ENCODE measurements at places on chromosomes 6 and 20. TPM values are rescaled to one million over a fixed set of nuclear protein-coding genes. Genes with fewer than 3 reads are reported as not detected.

- DNase-seq = no peak
Measured at GRCh38 chr6:21173031-21173430, 420.5 kb upstream of the SOX4 start.

The NOX3 gene
- polyA plus RNA-seq = 2.2 TPM

The PPP1R14C gene
- polyA plus RNA-seq = 21.4 TPM

The RPS21 gene
- 1,000 TPM for polyA plus RNA-seq

The PREX1 gene
- polyA plus RNA-seq = 11.2 TPM

The PTCHD4 gene
- 2.8 TPM for polyA plus RNA-seq

The ACTR5 gene
- 9.7 TPM for polyA plus RNA-seq

The ABCF1 gene
- polyA plus RNA-seq = 55.7 TPM
